Stimulated activated CD8-positive, alpha-beta memory T cell treated with anti-CD3 and anti-CD28 coated beads, Interleukin-4, amount 100 ng/mL, for 48 hours (primary cell): ENCODE measurements at places on chromosomes 1 and 21.

- no peak for DNase-seq
Measured at GRCh38 chr1:109933856-109934711, 23.4 kb downstream of the CSF1 start.

DNA sequence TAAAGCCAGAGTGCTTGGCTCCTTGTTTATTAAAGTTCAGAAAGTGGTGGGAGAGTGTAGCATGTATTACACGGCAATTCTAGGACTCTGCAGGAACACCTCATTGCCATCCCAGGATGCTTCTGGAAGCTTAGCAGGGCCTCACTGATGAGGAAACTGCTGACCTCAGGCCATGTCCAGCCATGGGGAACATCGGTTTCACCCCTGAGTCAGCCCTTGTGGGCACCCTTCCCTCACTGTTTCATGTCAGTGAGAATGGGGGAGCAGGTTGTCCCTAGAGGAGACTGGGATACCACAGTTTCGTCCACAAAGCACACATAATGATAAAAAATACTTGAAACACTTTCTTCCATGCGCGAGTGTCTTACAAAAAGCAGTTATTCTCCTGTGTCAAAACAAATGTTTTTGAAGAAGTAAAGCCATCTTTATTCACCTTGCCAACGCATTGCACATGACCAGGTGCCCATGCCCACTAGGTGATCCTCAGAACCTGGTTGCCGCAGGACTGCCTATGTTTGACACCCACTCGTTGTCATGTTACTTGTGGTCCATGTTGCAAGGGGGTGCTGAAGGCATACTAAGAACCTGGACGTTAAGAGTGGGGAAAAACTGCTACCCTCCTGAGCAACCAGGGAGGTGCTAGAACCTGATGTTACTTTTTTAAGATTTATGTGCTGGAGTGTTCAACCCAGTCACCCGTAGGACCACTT is 41.2 kb upstream of the TTC22 start:
- DNase-seq, result no peak

DNA sequence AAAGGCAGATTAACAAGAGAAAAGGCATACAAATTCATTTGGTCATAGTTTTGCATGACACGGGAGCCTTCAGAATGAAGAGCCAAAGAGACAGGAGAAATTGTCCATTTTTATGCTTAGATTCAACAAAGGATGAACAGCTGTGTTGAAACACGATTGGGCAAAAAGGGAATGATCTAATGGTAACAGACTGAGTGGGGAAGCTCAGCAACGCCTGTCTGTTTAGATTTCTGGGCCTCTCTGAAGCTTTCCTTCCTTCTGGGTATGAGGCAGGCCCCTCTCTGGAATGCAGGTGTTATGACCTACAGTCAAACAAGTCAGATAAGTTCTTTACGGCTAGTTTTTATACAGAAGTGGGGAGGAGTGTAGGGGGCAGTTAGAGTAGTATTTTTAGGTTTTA is 154.6 kb downstream of the RGS7 start:
- no peak for DNase-seq

DNA sequence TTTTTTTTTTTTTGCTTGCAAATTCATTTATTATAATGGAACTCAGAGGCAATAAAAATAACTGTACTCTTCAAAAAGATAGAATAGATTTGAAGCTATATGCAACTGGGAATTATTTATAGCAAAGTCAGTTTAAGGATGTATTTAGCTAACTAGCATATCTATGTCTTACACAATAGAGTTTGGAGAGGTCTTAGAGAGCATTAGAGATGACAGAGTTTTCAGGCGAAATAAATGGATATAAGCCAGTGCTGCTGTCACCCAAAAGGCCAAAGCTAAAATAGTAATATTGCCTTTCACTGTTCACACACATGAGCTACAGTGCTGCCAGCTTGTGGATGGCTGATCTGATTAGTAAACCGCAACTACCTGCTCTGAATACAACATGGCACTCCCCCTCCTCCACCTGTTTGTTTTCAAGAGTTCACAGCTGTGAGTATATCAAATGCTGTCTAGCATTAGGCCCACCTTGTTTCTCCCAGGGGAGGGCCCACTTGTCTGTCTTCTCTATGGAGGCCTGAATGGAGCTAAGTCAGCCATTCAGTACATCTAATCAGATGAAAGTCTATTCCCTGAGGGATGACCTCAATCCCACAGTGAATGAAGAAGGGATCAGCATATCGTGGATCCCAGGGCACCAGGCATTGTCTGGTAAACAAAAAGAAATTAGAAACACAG is 25.2 kb upstream of the SSX2IP start:
- DNase-seq, result no peak

- DNase-seq, result no peak
Measured at GRCh38 chr1:215113776-215114153, 31.2 kb downstream of the KCNK2 start.

- DNase-seq, result peak; percentile 88
Measured at GRCh38 chr1:53393325-53393792, 65.5 kb upstream of the LRP8 start.

DNA sequence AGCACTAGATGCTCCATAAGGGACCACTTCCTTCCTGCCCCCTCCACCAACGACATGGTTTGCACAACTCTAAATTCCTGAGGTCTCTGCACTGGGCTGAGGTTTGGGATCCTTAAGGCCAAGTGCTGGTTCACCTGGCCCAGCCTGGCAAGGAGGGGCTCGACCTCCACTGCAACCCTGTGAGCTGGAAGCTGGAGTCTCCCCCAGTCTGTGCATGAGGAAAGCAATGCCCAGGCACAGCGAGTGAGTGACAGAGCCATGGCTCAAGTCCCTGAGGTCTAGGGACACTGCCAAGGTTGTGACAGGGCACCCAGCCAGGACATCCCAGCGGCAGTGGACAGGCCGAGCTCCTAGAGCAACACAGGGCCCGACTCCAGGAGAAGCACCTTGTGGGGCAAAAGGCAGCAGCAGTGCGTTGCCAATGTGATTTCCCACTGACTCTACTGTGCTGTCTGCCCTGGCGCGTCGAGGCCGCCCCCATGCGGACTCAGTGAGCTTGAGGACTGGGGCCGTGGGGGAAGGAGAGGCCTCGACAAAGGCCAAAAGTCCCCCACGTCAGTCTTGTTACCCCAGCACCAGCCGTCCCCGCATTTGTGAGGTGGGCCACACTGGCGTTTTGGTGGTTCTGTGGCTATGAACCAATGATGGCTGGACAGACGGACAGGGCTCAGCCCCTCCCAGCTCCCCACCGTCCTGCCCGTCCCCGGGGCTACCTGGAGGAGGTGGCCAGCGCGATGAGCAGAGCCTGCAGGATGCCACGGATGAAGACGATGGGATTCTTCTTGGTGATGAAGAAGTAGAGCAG is 30.0 kb downstream of the PODN start:
- DNase-seq, result no peak

DNA sequence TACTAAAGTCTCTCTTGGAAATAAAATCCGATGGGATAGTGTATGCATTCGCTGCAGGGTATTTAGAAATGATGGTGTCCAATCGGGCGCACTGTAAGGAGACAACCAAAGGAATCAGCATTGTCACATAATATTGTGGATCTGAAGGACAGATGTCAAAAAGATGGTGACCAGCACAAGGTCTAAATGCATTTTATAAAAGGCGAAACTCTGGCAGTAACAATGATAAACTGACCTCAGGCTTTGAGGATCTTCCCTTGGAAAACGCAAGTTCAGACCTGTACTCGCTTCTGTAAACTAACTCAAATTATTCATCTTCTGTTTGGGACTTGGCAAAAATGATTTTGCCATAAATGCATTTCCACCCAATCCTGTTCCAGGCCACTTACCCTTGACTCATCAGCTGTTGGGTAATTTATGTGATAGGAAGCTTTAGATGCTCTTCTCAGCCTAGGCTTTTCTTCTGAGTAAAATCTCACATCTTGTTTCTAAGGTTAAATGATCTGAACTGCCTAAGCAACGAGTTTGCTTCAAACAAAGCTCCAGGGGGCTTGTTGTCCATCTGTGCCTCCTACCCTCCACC is 33.8 kb downstream of the STPG1 start:
- no peak for DNase-seq

- no peak for DNase-seq
Measured at GRCh38 chr1:202805886-202806844, 2.1 kb downstream of the KDM5B start.

- DNase-seq, result peak; percentile 62
Measured at GRCh38 chr1:39204441-39205081, at the start of gene MACF1. Gene MACF1, plus strand, starts transcription at chr1:39204695. Its CDS starts 328 bp downstream, at chr1:39205023.

- DNase-seq, result no peak
Measured at GRCh38 chr1:208737161-208737560, 493.0 kb upstream of the PLXNA2 start.

- no peak for DNase-seq
Measured at GRCh38 chr1:161176468-161177111, 717 bp downstream of the B4GALT3 start.

DNA sequence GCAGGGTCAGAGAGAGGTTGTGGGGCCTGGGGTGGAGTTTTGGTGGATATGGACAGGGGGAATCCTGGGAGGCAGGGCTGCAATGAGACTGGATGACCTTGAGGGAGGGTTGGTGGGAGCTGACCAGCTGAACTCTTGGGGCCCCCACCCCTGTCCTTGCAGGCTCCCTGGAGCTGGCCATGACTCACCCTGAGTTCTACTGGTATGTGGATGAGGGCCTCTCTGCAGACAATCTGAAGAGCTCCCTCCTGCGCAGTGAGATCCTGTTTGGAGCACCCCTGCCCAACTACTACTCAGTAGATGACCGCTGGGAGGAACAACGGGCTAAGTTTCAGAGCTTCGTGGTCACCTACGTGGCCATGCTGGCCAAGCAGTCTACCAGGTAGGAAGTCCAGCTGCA is 23.6 kb downstream of the DISP3 start:
- DNase-seq, result no peak

GRCh38 chr1:20356850-20357459 is 66.3 kb downstream of the VWA5B1 start:
- DNase-seq, result no peak

DNA sequence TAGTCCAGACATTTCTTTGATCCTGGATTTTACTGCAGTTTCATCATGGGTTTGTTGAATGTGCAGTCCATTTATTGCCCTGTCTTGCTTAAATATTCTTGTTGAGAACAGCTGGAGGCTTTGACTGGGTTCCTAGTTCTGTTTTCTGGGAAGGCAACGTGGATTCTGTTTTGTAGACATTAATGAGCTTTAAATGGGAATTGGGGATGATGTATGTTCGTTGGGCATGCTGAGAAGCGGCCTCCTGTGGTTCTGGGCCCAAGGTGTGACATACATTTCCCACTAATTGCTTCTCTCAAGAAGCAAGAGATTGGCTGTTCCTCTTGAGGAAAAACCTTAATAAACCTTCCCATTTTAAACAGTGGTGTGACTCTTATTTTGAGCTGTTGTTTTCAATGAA is 22.9 kb downstream of the INKA2 start:
- DNase-seq, result no peak

GRCh38 chr1:223067914-223068313 is 75.1 kb downstream of the TLR5 start:
- DNase-seq, result no peak
